ENCODE measurements at places on chromosomes 13 and 19.

GRCh38 chr19:46226438-46226973, 3.0 kb upstream of the IGFL1 start:
- DNase-seq, result no peak

DNA sequence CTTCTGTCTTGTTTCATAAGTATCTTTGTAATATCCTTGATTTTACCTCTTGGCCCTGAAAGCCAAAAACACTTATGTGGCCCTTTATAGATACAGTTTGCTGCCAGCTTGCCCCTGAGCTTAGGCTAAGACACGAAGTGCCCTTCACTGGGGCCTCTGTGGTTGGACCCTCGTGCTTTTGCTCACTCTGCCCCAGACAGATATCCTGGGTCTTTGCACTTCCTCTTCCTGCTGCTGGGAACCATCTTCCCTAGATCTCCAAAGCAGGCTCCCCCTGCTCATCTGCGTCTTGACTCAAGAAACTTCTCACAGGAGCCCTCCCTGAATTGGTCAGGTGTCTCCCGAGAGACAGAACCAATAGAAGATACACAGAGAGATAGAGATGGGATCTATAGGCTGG, 2.0 kb upstream of the TNFSF14 start:
- DNase-seq, result no peak

GRCh38 chr19:12611361-12611699, 610 bp downstream of the ZNF791 start:
- DNase-seq, result peak; percentile 79

DNA sequence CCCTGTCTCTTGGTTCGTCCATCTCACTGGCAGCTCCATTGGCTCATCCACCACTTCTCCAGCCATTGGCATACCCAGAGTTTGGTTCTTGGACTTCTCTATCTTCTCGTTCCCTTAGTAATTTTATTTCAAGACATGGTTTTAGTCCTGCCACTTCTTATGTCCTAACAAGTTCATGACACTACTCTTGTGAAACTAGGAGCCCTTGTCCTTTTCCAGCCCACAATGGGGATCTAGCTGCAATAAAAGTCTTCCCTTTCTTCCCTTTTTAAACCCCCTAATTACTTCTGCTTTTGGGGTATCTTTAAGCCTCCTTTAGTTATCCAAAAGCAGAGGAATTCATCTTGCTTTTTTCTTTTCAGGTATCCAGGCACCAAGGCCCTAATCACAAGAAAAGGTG, 2.9 kb upstream of the RCBTB2 start:
- no peak for DNase-seq

GRCh38 chr19:45508861-45509691, 1.8 kb downstream of the VASP start:
- peak; percentile 96 for DNase-seq

DNA sequence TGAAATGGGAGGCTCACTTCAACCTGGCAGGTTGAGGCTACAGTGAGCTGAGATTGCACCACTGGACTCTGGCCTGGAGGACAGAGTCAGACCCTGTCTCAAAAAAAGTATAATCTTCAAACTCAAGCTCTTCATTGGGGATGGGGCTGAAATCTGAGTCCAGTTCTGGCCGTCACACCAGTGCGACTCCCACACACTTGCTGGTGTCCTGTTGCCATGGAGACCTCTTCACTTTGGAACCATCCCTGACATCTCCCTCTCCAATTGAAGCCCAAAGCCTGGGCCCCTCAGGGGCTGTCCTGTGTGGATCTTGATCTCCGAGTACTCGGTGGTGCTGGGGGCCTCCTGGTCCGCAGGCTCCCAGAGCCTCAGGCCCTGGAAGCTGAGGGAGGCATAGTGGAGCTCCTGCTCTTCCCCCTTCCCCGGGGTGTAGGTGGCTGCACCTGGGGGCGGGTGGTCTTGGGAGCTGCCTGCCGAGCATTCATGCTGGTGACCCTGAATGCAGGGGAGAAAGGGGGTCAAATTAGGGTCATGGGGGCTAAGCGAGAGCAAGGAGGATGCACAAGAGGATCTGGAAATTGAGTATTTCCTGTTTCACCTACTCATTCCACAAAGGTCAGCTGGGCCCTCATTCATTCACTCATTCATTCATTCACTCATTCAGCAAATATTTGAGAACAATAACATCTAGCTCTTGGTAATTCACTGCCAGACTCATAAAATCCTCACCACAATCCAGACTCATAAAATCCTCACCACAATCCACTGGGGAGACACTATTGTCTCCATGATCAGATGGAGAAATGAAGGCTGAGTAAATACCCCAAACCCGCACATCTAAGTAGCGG, 11.0 kb downstream of the SIGLEC11 start:
- DNase-seq, result no peak

Measured in cardiac septum (tissue), 1 donor.